Ascending aorta (tissue), 2 donors: ENCODE measurements at places on chromosomes 2 and 18. TPM values are rescaled to one million over a fixed set of nuclear protein-coding genes. Genes with fewer than 3 reads are reported as not detected.

DNA sequence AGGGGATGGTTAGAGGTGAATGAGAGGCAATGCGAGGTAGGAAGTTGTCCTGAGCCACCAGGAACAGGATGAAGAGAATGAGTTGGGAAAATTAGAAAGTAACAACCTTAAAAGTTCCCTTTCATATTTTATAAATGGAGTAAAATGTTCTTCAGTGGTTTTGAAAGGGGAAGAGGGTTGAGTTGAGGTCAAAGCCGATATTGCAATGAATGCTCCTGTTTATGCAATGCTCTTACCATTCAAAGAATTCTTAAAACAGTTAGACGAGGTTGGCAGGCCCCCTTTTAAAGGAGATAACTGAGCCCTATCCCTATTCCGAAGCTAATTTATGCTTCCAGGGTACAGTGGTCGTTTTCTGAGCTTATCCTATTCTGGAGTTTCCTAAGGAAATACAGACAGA is 2110.3 kb upstream of the CELF4 start:
- no peak for DNase-seq

DNA sequence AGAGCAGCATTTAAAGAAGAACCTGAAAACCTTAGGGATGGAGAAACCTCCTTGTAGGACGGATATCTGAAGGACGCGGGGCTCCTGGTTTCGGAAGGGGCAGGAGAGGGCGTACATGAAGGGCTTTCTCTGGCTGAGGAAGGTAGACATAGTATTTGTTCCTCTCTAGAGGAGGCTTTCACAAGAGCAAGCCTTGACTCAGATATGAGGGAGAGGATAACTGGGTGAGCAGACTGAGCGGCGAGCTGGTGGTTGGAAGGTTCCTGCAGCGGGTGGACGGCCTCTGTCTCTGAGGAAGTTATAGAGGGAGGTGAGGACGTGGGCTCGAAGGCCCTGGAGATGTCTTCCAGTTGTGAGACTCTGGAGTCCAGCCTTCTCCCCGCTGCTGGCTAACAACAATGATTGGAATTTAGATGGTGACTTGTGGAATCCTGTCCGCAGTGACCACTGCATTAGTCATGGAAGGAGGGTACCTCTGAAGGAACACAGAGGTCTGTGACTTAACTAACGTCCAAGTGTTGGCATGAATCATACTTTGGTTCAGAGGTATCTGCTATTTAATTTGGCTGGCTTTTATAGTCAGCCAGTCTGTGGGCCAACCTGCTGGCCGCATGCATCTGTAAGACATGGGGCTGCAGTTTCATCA is 80.9 kb downstream of the ASAP2 start:
- no peak for DNase-seq

SLC4A5 gene
- total RNA-seq, result 0.11 TPM

DNA sequence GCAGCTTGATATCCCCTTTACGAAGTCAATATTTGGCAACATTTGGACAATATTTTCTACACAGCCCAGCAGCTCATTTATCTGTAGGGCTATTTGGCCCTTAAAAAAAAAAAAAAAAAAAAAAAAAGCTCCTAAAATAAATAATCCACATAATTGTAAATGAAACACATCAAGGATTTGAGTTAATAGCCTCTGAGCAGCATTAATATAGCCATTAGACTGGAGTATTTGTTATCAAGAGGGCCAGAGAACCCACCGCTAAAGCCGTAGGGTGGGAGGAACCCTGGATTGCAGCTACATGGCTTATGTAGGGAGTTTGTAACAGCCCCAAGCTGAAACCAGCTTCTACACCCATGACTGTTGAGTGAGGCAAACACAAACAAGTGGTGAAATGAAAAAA is 84.5 kb downstream of the RNF152 start:
- no peak for DNase-seq

- DNase-seq, result no peak
Measured at GRCh38 chr2:43553341-43553855, 42.4 kb downstream of the THADA start.

DNA sequence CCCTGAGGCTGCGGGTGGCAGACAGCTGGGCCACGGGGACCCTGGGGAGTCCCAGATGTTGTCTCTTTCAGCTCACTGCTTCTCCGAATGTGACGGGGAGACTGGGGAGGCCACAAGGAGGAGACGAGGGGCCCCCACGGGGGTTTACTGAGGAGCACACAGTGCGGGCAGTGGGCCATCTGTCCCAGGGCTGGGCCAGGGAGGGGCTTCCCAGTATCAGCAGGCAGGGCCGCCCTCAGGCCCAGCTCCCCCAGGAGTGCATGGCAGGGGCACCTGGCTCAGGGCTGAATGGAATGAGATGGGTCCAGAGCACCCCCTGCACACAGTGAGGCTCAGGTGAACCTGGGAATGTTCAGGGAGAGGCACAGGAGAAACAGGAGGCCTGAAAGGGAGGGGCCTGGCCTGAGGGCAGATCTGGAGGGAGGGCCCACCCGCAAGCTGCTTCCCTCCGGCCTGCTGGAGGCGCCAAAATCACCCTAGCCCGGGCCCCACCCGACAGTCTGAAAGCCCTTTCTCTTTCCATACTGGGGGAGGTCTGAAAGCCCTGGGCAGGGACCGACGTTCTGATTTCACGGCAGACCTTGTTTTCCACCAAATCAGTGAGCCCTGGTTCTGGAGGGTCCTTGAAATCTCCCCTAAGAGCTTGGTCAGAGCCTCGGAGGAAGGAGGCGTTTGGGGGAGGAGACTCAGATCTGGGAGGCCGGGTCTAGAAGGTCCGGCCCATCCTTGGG is 35.5 kb upstream of the PTMA start:
- DNase-seq, result no peak

GRCh38 chr2:151181524-151181923 is 80.1 kb downstream of the RBM43 start:
- DNase-seq, result no peak

GRCh38 chr2:191148791-191149190 is 2.0 kb downstream of the STAT4 start:
- no peak for DNase-seq

DNA sequence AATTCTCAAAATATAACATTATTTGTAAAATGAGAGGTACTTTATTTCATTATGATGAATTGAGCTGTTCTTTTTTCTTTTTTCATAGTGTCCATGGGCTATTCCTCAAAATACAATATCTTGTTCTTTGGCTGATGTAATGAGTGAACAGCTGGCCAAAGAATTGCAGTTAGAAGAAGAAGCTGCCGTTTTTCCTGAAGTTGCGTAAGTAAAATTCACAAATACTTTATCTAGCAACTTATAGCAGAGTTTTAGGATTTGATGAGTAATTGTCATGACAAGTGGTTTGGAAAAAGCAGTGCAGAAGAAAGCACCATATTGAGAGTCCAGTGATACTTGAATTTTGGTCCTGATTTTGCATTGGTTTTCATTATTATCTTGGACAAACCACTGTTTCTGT is 9.8 kb downstream of the RIOK3 start:
- DNase-seq, result no peak

GRCh38 chr18:79778291-79778791 is 19.4 kb upstream of the KCNG2 start:
- peak; percentile 40 for DNase-seq

- no peak for DNase-seq
Measured at GRCh38 chr2:209696836-209697711, 74.6 kb upstream of the UNC80 start.

DNA sequence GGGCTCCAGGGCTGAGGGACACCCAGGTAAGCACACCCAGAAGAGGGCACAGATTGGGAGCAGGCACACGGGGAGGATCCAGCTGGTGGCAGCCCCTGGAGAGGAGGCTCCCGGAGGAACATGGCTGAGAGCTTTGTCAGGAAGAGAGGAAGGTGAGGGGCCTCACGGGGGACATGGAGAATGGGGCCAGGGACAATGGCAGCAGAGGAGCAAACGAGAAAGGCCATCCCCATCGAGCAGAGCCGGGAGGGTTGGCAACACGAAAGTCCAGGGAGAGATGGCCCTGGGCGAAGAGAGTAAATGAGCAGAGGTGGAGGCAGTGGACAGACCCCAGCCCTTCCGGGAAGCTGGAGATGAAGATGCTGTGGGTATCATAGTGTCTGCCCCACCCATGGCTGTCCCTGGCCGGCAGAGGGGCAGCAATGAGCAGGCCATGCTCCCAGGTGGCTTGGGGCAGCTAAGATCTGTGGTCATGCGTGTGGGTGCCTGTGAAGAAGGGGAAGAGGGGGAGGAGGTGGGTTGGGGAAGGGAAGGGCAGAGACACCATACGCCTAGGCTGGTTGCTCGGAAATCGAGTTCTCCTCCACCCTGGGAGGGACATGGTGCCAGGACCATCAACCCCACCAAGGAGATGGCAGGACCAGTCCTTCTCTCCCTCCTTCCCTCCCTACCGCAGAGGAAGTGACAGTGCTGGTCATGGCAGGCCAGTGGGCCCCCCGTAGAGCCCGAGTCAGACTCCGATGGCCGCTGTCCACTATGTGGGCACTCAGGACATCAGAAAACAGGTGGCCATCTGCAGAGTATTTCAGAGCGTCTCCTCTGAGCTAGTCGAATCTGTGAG is 191.7 kb downstream of the NDUFA10 start:
- peak; percentile 48 for DNase-seq

GRCh38 chr2:157238296-157238695 is 19.2 kb upstream of the GALNT5 start:
- DNase-seq, result no peak

DNA sequence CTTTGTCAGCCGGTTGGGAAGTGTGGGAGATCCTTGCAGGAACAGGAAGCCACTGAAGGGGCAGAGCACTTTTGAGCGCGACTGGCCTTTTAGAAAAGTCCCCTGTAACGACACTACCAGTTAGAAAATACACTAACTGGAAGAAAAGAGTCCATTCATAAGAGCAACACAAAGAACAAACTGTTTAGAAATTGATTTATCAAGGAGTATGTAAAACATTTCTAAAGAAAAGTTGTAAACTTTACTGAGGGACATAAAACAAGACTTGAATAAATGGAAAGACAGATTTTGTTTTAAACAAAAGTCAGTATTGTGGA is 29.8 kb upstream of the POMC start:
- DNase-seq, result no peak

DNA sequence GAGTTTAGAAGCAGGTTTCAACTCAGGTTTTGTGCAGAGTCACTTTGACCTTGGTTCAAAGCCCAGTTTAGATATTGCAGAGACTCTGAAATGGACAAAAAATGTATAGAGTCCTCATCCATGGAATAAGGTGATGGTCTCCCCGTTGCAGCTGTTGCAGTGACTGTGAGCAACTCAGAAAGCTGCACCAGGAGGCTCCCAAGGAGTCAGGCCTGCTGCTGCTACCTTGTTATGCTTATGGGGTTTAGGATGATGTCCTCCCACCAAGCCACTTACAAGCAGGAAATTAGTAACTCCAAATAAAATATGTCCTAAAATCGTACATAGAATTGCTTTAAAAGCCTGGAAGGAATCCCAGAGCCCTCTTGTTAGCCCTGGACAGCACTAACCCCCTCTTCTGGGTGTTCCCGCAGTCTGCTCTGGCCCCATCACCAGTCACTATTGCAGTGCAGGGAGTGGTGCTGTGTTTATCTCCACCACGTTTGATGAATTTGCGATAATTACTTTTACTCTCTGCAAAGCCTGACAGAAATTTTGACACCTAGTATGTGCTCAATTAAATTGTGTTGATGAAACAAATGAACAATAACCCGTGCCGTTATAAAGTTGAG is 189.0 kb downstream of the CNTNAP5 start:
- DNase-seq, result no peak

DNA sequence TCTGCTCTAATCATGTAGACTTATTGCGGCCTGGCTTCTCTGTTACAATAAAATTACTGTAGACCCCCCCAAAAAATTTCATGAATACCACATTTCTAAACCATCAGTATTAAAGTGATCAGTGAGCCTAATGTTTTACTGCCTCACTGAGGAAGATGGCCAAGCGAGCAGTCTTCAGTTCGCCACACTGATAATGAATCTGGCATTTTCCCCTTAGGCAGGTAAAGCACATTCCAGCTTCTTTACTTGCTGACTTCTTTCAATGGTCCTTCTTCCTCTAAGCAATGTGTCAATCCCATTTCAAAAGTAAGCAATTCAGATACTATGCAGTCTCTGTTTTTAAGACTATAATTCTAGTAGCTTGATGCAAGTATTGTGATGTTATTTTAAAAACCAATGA is 137.6 kb downstream of the LAMA1 start:
- DNase-seq, result no peak

DNA sequence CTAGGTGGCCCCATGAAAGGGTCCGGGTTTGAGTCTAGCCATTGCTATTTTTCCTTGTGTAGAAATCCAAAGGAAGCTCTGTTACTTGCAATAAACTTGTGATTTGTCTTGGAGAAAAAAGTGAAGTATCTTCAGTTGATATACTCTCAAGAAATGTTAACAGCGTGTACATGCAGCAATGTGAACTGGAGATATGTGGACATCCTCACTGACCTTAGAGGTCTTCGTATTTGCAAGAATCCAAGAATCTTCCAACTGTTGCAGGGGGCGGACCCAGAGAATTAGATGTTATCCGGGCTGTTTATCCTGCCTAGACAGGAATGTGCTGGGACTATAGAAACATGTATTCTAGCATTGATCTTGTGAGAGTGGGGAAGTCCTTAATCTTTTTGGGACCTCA is 187.6 kb downstream of the KCNS3 start:
- DNase-seq, result no peak

- DNase-seq, result no peak
Measured at GRCh38 chr2:183034806-183035205, 3.5 kb downstream of the NCKAP1 start.

- no peak for DNase-seq
Measured at GRCh38 chr2:62660087-62660486, 45.4 kb upstream of the EHBP1 start.

SERPINB11 gene
- not detected for total RNA-seq

DNA sequence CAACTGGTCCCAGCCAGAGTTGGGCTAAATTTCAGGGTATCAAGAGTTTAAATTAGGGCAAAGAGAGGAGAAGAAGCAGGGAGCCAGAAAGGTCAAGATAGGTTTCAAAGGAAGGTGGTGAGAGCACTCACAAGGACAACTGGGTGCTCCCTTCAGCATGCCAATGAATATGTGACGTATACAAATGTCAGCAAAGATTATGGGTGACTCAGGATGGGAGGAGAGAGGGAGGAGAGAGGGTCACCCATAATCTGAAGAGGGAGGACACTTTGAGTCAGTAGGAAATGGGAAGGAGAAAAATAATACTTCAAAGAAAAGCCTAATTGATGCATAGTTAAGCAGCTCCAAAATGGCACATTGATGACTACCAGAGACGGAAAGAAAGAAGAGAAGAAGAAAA is 53.1 kb upstream of the ABCA12 start:
- DNase-seq, result no peak

DNA sequence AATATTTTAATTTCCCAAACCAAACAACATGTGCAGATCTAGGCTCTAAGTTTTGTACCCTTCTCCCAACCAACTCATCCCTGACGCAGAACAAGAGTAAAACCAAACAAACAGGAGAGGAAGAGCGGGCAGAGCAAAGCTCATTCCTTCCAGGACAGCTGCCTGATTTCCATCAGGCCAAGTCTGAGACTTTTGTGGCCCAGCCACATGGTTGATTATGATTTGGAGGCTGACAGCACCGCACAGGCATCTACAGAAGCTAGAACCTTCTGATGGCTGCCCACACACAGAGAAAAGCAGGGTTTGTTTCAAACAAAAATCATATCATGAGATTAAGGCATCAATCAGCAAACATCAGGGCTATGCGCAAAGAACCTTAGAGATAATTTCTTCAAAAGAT is 262.6 kb downstream of the TNS1 start:
- no peak for DNase-seq

GRCh38 chr18:63054901-63055584 is 264.5 kb downstream of the BCL2 start:
- no peak for DNase-seq

GRCh38 chr2:44055664-44056063 is 59.9 kb upstream of the LRPPRC start:
- DNase-seq, result no peak
